ENCODE measurements at places on chromosomes 4 and X.

GRCh38 chrX:49995795-49996455 lies 73.5 kb downstream of the CLCN5 start:
- DNase-seq = no peak

DNA sequence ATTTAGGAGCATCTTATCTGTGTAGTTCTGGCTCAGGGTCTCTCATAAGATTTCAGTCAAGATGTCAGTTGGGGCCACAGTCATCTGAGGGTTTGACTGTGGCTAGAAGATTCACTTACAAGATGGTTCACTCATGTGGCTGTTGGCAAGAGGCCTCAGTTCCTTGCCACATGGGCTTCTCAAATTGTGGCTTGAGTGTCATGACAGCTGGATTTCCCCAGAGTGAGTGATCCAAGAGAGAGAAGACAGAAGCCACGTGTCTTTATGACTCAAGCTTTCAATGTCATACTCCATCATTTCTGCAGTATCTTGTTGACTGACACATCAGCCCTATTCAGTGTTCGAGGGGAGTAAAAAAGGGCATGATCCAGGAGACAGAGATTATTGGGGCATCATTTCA lies 131.3 kb upstream of the AP1S2 start:
- no peak for DNase-seq

GRCh38 chr4:146255463-146255862 lies 41.1 kb downstream of the REELD1 start:
- no peak for DNase-seq

DNA sequence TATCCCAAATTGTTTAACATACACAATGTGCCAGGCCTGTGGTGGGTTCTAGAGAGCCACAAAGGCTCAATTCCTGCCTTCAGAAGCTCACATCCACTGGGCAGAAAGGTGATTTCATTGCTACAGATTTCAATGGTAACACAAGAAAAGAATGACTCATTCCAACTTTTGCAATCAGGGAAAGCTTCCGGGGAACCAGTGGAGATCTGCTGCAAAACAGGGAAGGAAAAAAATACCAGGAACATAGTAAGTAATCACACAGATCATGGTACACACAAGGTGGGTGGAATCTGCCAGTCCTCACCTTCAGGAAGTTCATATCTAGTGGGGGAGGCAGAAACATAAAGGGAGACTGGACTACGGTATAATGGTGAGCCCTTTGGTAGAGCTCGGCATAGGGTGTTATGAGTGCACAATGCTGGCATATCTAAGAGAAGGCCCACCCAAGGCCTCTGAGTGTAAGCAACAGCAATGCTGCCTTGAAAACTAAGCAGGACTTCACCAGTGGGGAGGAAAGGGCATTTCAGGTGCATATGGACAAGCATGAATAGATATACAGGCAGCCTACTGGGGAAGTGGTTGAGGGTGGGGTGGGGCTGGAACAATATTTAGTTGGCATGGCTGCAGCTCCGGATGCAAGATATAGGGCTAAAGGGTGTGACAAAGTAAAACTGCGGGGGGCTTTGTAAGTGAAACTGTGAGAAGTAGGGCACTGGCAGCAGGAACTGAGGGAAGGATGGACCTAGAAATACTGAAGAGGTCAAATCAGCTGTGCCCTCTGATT lies 24.2 kb downstream of the GPRIN3 start:
- DNase-seq = no peak
